ENCODE measurements at places on chromosomes 7 and 10.
A peak's percentile ranks its signal among the peaks of the same experiment; 100 is the strongest.

- peaks cover 25% of the 10 kb centered on the region for H3K4me1 ChIP-seq
- no peak overlapping the region for H3K27ac ChIP-seq
- H3K36me3 ChIP-seq = no peaks in the 10 kb centered on the region
- DNase-seq = no peak
- H3K27me3 ChIP-seq = no peaks in the 10 kb centered on the region
- no peak overlapping the region for H3K4me3 ChIP-seq
Observed at GRCh38 chr10:102741726-102742237, 2.0 kb upstream of the WBP1L start.

DNA sequence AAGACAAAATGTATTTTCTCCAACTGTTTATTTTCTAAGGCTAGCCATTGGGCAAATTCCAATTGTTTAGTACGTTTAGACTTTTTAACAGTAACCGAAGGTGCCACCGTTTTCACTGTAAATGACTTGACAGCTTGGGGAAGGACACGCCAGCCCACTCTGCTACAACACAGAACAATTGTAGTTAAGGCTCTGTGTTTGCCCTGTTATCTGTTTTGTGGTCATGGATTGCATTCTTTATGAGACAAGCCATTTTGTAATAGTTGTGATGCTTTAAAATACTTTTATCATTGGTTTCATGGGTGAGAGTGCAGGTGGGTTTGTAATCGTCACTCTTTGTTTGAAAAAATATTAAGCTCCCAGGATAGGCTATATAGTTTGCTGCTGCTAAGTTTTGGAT lies 6.6 kb upstream of the PITRM1 start:
- DNase-seq = no peak
- H3K4me1 ChIP-seq = no peaks in the 10 kb centered on the region
- H3K4me3 ChIP-seq = no peak overlapping the region
- H3K36me3 ChIP-seq = no peaks in the 10 kb centered on the region
- no peak overlapping the region for H3K27ac ChIP-seq

DNA sequence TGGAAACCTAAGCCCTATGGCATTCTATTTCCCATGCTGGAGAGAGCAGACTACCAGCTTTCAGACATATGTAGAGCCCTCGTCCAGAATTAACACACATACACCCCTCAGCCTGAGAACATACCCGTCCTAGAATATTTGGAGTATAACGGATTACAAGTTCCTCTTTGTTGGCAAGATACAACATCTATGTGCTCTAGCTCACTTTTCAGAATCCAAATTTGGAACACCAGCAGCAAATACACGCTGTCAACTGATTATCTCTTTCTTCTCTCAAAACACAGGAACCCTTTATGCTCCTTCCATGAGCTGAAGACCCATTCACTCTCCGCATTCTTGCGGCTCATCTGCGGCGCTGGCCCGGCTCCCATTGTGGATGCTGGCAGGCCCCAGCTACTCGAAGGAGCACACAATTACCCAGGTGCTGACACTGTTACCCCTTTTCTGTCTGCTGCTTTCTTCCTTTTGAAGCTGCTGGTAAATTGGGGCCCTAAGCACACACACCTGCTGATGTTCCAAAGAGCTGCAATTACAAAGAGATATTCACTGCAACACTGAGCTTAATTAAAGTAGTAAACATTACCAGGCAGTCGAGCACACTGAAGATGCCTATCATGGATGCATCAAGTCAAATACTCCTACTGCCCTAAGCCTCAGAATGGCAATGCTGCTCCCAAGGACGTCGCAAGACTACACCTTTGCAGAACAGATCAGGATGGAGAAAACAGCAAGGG lies 70.0 kb downstream of the VOPP1 start:
- no peaks in the 10 kb centered on the region for H3K27me3 ChIP-seq
- no peaks in the 10 kb centered on the region for H3K4me1 ChIP-seq
- no peak overlapping the region for H3K27ac ChIP-seq
- H3K36me3 ChIP-seq = no peaks in the 10 kb centered on the region
- no peak overlapping the region for H3K4me3 ChIP-seq

GRCh38 chr10:13949844-13950542 lies 363.2 kb downstream of the PRPF18 start:
- no peaks in the 10 kb centered on the region for H3K4me1 ChIP-seq
- no peaks in the 10 kb centered on the region for H3K36me3 ChIP-seq
- H3K27ac ChIP-seq = no peak overlapping the region
- no peaks in the 10 kb centered on the region for H3K27me3 ChIP-seq
- no peak overlapping the region for H3K4me3 ChIP-seq

DNA sequence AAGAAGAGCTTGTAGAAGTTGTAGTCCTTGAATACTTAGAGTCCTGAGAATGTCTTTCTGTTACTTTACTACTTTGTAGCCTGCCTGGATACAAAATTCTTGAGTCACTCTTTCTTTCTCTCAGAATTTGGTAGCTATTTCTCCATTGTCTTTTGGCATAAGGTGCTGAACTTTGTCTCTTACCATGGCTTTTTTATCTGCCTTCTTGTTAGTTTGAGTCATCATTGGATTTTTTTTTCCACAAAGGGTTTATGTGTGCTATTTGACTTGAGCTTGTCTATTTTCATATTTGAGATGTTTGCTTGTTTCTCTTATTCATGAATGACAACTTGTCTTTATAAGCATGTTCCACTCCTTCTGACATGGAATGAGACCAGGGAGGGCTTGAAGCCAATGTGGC lies 74.5 kb upstream of the EXOC6 start:
- no peak overlapping the region for H3K4me3 ChIP-seq
- H3K27ac ChIP-seq = no peak overlapping the region
- DNase-seq = no peak
- no peaks in the 10 kb centered on the region for H3K4me1 ChIP-seq
- no peaks in the 10 kb centered on the region for H3K27me3 ChIP-seq

DNA sequence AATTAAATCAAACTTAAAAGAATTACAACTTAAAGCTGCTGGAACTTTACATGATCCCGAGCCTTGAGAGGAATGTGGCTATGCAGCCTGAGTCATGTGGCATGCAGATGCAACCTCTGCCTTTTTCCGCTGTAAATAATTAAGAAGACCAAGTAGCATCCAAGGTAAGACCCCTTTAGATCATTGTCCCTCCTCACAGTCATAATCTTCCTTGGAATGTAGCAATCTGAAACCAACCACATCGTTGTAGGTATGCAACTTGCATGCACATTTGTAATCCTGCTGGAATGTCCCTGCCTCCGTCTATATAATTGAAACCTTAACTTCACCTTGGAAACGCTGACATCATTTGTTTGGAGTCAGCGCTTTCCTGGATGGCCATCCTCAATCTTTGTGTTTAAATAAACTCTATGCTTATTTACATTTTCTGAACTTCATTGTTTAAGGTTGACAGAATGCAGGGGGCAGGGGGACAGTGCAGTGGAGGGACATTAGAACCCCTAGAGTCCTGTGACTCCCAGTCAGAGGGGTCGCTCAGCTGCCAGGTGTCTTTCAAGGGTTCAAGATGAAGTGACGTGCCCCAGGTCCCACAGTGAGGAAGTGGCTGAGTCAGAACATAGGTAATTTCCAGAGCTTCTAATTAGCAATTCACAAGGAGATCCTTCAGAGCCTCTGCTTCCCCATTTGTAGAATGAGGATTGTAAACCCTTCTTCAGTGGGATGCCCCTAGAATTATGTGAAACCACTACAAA lies 110.7 kb downstream of the RALA start:
- no peaks in the 10 kb centered on the region for H3K36me3 ChIP-seq
- peak overlapping the region; percentile 62 for H3K4me3 ChIP-seq
- DNase-seq = no peak
- H3K27ac ChIP-seq = peak overlapping the region; percentile 22

DNA sequence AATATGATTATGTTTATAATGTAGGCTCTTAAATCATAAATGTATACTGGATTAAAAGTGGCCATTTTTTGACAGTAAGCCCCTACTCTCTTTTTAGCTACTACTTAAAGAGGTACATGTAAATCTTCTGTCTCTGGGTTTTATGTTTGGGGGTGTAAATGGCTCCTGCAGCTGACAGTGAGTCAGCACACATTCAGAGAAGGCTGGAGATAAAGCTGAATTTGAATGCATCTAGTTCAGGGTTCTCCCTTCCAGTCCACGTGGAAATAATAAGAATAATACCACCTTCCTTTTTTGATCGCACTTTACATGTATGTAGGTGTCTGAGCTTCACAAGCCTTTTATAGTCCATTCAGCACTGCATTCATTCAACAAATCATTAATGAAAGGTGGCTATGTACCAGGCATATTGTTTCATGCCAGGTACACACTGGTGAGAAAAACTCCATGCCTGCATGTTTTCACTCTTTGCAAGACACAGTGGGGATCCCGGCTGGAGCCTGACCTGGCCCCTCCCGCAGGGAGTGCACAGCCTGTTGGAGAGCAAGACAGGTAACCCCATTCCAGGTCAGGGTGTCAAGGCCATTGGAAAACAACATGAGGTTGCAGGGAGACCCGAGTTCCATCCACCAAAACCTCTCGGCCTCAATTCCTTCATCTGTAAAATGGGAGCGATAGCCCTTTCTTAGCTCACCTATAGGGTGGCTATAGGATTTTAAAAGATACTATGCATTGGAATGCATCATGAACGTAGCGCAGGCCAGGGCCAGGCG lies 107.5 kb upstream of the ANLN start:
- H3K27me3 ChIP-seq = no peaks in the 10 kb centered on the region
- no peaks in the 10 kb centered on the region for H3K36me3 ChIP-seq
- H3K27ac ChIP-seq = no peak overlapping the region
- no peak overlapping the region for H3K4me3 ChIP-seq
- H3K4me1 ChIP-seq = peaks cover 13% of the 10 kb centered on the region

GRCh38 chr7:41696323-41696916 lies 6.5 kb downstream of the INHBA start:
- peak; percentile 62 for DNase-seq
- H3K36me3 ChIP-seq = no peaks in the 10 kb centered on the region
- H3K27ac ChIP-seq = peak overlapping the region; percentile 75
- peak overlapping the region; percentile 29 for H3K4me3 ChIP-seq

DNA sequence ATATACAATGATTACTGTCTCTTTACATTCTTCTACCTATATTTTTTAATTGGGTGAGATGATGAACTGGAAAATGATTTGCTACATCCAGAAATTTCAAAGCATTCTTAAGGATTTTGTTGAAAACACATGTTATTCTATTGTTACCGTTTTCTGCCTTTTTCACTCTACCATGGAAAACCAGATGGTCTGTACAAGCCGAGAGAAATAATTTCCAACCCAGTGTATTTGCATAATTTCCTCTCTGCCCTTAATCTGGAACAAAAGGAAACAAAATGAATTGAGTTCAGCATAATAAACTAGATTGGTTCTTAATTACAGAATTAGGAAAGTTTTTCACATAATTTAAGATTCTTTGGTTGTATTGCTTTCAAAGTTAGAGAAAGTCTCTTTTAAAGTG lies 211.2 kb downstream of the CACNB2 start:
- DNase-seq = no peak
- H3K4me1 ChIP-seq = no peaks in the 10 kb centered on the region
- H3K27me3 ChIP-seq = no peaks in the 10 kb centered on the region
- no peaks in the 10 kb centered on the region for H3K36me3 ChIP-seq
- no peak overlapping the region for H3K4me3 ChIP-seq

DNA sequence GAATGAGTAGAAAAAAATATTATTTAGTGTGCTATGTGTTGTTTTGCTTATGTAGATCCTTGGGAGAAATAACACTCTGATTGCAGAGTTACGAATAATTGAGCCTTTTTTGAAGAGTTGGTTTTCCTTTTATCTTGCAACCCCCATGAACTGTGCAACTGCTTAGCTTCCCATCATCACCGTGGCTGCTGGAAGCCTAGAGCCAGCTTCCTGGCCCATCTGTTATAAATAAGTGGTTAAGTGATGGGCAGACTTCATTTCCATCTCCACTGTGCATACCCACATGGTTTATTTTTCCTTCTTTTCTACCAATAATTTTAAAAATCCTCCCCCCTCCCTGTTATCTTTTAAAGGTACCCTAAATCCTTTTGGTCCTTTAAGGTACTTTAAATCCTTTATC lies 554.9 kb upstream of the GALNT17 start:
- no peak overlapping the region for H3K27ac ChIP-seq
- H3K4me3 ChIP-seq = no peak overlapping the region
- no peaks in the 10 kb centered on the region for H3K36me3 ChIP-seq
- no peaks in the 10 kb centered on the region for H3K27me3 ChIP-seq
- H3K4me1 ChIP-seq = peaks cover 43% of the 10 kb centered on the region

DNA sequence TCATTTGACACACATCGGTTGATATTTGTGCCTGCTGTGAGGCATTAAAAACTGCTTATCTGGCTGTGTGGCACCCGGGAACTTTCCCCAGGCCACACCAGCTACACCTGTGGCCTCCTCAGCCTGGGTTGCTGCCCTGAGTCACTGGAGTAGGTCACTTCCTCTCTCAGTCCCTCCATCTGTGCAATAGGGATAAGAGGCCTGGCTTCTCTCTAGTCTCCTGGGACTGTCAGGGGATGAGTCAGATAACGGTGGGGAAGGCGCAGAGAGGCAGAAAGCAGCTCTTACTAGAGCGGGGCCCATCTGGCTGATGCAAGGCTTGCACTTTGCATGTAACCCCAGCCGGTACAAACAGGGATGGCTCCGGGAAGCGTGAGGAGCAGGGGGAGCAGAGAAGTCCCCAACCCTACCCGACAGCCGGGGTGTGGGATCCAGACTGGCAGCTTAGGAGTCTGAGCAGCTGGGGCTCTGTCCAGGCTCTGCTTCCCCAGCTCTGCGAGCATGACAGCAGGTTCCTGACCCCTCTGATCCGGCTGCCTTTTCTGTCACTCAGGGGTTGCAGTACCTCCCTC lies 34.0 kb downstream of the DNAJB12 start:
- peak; percentile 70 for DNase-seq
- peak overlapping the region; percentile 93 for H3K27ac ChIP-seq
- no peaks in the 10 kb centered on the region for H3K27me3 ChIP-seq

DNA sequence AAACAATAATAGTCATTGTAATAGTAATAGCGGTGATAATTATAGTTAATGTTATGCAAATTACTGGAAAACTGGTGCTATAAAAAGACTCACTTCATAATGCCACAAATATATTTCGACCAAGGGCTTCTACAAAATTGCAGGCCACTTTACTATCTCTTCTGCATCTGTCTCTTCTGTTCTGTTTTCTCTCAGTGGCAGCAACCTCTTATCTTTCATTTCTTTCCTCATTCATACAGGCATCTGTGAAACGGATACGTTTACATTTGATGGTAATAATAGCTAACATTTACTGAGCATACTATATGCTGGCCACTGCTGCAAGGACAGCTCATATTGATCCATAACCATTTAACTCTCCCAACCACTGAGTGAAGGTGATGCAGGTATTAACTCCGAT lies 537.4 kb upstream of the PFKP start:
- DNase-seq = no peak
- H3K27me3 ChIP-seq = no peaks in the 10 kb centered on the region
- H3K4me3 ChIP-seq = no peak overlapping the region
- H3K4me1 ChIP-seq = no peaks in the 10 kb centered on the region
- H3K36me3 ChIP-seq = no peaks in the 10 kb centered on the region

- no peaks in the 10 kb centered on the region for H3K4me1 ChIP-seq
- no peaks in the 10 kb centered on the region for H3K27me3 ChIP-seq
- no peak overlapping the region for H3K4me3 ChIP-seq
- DNase-seq = no peak
- no peaks in the 10 kb centered on the region for H3K36me3 ChIP-seq
Observed at GRCh38 chr10:18436902-18437301, 214.5 kb downstream of the NSUN6 start.

Measured in liver (tissue), 10 donors.